ENCODE measurements at places on chromosomes 13 and 19. TPM values are rescaled to one million over a fixed set of nuclear protein-coding genes. Genes with fewer than 3 reads are reported as not detected.
A peak's percentile ranks its signal among the peaks of the same experiment; 100 is the strongest.

The CYP4F12 gene
- not detected for total RNA-seq

The TMEM86B gene
- 0.16 TPM for total RNA-seq

DNA sequence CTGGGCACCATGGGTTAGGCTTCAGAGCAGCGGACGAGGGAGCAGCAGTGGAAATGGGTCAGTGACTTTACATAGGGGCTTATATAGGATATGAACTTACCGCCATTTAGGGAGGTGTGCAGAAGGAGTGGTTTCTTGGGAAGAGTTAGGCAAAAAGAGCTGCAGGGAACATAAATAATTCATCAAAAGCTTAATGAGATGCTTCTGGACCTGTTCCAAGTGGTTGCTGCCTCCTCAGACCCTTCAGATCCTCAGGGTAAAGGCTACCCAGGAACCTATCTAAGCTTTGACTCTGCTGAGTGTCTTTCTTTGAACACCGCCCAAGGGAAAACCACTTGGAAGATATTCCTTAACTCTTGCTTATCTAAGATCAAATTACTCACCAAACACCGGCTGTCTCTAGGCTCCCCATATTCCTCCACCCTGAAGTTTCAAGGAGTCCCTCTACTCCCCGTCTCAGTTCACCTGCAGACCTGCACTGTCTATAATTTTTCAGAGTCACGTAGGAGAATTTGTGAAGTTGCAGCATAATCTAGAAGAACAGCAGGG, at the start of gene IGFL4:
IGFL4 (minus strand) TSS at position 51 of the 549 bp plus-strand sequence; CDS start at position 11, 40 bp downstream.
- DNase-seq: no peak

The CRYL1 gene
- total RNA-seq: 4.3 TPM

The RAB20 gene
- total RNA-seq: 1.3 TPM

DNA sequence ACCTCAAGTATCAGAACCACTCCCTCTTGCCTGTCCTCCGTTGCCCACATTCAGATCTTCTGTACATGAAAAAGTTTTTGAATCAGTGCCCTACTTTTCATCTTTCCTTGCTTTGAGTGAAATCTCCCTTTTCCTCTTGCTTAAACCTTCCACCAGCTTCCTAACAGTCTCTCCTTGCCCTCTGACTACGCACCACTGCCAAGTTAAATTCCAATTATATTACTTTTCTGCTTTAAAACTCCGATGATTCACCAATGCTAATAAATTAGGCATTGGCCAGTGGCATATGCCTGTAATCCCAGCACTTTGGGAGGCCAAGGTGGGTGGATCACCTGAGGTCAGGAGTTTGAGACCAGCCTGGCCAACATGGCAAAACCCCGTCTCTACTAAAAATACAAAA, 30.7 kb upstream of the RFXAP start:
- DNase-seq: peak; percentile 44

DNA sequence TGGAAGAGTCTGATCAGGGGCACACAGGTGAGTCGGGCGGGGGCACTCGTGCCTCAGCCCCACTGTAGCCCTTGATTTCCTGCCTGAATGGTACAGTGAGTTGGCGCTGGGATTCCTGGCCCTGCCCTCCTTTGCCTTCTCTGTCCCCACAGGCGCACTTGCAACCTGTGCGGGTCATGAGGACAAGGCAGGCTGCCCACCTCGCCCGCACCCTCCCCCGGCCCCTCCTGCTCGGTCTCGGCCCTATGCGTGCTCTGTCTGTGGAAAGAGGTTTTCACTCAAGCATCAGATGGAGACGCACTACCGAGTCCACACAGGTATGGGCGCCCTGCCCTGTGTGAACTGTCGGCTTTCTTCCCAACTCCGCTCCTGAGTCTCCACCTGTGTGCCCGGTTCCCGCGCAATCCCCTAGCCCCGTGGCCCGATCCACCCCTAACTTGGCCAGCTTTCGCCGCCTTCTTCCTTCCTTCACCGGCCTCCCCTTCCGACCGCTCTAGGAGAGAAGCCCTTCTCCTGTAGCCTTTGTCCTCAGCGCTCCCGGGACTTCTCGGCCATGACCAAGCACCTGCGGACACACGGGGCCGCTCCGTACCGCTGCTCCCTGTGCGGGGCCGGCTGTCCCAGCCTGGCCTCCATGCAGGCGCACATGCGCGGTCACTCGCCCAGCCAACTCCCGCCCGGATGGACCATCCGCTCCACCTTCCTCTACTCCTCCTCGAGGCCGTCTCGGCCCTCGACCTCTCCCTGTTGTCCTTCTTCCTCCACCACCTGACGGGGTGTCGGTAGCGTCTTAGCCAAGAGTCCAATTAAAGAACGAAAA, 1.6 kb upstream of the KMT2B start:
- peak; percentile 55 for DNase-seq

DNA sequence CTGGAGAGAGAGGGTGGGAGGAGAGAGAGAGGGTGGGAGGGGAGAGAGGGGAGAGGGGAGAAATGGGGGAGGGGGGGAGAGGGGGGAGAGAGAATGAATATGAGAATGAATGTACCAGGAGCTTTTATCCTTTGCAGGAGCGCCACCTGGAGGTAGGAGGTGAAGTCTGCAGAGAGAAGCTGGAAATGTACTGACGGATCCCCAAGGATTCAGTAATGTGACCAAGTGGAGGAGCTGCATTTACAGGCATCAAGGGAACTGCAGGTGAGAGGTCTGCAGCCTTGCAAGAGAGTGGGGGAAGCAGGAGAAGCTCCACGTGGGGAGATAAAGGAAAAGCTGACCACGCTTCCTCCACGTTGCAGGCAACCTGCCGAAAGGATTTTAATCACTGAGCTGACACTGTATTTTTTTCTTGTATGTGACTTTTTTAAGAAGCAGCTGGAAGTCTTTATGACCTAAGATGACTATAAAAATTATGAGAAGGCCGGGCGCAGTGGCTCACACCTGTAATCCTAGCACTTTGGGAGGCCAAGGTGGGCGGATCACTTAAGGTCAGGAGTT, 33.7 kb downstream of the VSTM1 start:
- peak; percentile 49 for DNase-seq

GRCh38 chr13:44106266-44107152, 226.8 kb downstream of the LACC1 start:
- DNase-seq: no peak

GRCh38 chr13:29067306-29067945, 247.3 kb downstream of the MTUS2 start:
- no peak for DNase-seq

- DNase-seq: no peak
These were observed 5.7 kb upstream of the CDKN2D start for GRCh38 chr19:10574462-10574861.

The AKAP8L gene
- 83.8 TPM for total RNA-seq

DNA sequence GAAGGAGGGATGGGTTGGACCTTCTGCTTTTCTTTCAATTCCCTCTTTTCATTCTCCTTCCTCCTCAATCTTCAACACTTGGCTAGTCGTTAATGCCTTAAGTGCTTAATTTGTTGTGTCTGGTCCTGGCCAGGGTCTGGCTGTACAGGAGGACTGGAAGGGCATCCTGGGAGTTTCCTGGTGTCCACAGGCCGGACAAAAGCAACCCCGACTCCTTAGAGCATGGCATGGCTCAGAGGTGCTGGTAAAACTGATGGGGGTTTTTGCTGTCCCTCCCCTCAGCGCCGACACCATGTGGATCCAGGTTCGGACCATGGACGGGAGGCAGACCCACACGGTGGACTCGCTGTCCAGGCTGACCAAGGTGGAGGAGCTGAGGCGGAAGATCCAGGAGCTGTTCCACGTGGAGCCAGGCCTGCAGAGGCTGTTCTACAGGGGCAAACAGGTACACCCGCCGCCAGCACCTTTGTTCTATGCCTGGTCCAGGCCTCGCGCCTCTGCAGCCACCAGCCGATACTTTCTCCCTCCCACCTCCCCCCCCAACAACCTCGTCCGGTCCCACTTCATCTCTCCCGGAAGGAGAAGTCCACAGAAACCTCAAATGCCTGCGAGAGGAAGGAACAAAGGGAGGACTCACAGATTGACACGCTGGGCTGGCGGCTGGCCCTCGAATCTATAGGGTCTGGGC, 1.4 kb downstream of the UHRF1 start:
- DNase-seq: peak; percentile 49

The SCEL gene
- not detected for total RNA-seq

- DNase-seq: no peak
These were observed 858.0 kb downstream of the SLITRK1 start for GRCh38 chr13:83024232-83024631.

DNA sequence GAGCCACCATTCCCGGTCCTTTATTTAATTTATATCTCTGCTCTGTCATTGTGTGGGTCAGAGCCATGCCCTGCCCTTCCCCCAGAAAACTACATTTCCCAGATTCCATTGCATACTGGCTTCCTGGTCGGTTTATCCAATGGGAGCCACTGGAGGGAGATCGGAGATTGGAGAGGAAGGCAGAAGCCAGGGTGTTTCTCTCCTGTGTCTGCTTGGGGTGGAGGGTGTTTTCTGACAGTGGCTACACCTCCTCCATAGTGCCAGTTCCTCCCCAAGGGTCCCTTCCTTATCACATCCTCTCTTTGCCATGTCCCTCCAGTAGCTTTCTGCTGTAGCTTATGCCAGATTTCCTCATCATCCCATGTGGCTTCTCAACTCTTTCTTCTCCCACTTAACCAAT, 19.0 kb downstream of the OLFM2 start:
- peak; percentile 67 for DNase-seq

The TTYH1 gene
- not detected for total RNA-seq

The ZNF575 gene
- total RNA-seq: not detected

DNA sequence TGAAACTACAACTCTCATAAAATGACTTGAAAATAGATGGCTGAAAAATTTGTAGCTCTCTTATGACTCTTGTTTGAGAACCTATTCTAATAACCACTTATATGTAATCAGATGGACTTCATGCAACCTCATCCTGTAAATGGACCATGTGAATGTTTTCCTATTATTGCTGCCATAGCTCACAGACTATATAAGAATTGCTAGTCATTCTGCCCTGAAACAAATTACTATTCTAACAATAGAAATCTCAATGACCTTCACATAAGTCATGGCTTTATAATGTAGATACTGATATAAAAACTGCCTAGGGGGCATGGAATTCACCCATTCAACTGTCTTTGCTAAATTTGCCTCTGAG, 1111.0 kb upstream of the ATXN8OS start:
- DNase-seq: no peak

The RNF17 gene
- total RNA-seq: not detected

The ZNF99 gene
- total RNA-seq: not detected

GRCh38 chr19:3179739-3180293, 1.2 kb downstream of the S1PR4 start:
- DNase-seq: no peak

DNA sequence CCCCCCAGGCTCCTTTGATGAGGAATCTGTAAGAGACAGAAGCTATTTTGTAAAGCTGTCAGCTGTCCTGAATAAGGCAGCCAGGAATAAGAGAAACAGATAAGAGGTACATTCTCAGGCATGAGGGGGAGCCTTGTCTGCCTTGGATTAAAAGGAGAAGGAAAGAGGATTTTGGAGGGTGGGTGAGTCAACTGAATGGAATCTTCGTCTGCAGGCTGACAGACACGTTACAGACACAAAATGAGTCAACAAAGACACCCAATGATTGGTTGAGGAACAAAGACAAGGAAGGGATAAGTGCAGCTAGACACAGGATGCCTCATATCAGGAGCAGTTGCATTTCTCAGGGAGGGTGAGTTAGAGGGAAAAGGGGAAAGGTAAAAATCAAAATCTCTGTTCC, 162.5 kb downstream of the OLFM4 start:
- peak; percentile 23 for DNase-seq

- DNase-seq: peak; percentile 12
These were observed 28.4 kb upstream of the ENOX1 start for GRCh38 chr13:43815204-43815603.

- DNase-seq: no peak
These were observed 5.3 kb downstream of the SIGLECL1 start for GRCh38 chr19:51256155-51256625.

The WDR88 gene
- total RNA-seq: not detected

The ZNF45 gene
- total RNA-seq: 6.8 TPM

DNA sequence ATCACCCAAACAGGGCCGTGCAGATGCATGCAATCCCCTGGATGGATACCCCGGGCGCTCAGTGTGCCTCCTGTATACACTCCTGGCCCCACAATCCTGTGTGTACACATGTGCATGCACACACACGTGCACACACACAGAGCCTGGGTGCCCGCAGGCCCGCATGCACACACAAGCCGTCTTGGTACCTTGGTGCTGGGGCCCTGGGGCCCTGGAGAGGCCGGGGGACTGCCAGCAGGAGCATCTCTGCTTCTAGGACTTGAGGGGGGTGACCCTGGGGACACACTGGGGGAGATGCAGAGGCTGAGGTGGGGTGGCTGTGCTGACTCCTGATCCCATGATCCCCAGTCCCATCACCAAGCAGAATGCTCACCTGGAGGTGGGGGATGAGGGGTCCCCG, 15.6 kb upstream of the EPOR start:
- no peak for DNase-seq

DNA sequence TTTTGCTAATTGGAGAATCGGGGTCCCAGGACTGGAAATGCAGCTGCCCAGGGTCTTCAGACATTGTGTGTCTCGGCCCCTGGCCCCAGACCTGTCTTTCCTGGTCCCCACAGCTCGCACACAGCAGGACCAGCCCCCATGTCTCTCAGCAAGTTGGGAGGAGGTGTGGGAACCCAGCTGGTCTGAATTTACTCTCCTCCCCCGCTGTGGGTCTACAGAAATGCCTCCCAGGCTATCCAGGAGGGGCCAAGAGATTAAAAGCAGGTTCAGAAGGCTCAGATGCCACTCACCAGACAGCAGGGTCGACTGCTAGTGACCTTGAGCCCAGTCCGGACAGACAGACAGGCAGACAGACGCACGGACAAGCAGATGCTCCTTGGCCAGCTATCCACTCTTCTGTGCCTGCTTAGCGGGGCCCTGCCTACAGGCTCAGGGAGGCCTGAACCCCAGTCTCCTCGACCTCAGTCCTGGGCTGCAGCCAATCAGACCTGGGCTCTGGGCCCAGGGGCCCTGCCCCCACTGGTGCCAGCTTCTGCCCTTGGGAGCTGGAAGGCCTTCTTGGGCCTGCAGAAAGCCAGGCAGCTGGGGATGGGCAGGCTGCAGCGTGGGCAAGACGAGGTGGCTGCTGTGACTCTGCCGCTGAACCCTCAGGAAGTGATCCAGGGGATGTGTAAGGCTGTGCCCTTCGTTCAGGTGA, at the start of gene DAND5:
DAND5 (plus strand) TSS at position 285 of the 697 bp plus-strand sequence; CDS start at position 370, 85 bp downstream.
- DNase-seq: peak; percentile 59

The ZNF587B gene
- 7.6 TPM for total RNA-seq

The MRPL54 gene
- 47.0 TPM for total RNA-seq

The ZSCAN1 gene
- not detected for total RNA-seq

GRCh38 chr19:29311191-29311790, 98.3 kb upstream of the UQCRFS1 start:
- DNase-seq: no peak

- no peak for DNase-seq
These were observed 53.6 kb upstream of the ARHGEF7 start for GRCh38 chr13:111061358-111062045.

The ANKLE1 gene
- 0.46 TPM for total RNA-seq
